CD4-positive, alpha-beta T cell treated with Interleukin-1 beta for 1 hour (primary cell): ENCODE measurements at places on chromosomes 3 and 15.
A peak's percentile ranks its signal among the peaks of the same experiment; 100 is the strongest.

DNA sequence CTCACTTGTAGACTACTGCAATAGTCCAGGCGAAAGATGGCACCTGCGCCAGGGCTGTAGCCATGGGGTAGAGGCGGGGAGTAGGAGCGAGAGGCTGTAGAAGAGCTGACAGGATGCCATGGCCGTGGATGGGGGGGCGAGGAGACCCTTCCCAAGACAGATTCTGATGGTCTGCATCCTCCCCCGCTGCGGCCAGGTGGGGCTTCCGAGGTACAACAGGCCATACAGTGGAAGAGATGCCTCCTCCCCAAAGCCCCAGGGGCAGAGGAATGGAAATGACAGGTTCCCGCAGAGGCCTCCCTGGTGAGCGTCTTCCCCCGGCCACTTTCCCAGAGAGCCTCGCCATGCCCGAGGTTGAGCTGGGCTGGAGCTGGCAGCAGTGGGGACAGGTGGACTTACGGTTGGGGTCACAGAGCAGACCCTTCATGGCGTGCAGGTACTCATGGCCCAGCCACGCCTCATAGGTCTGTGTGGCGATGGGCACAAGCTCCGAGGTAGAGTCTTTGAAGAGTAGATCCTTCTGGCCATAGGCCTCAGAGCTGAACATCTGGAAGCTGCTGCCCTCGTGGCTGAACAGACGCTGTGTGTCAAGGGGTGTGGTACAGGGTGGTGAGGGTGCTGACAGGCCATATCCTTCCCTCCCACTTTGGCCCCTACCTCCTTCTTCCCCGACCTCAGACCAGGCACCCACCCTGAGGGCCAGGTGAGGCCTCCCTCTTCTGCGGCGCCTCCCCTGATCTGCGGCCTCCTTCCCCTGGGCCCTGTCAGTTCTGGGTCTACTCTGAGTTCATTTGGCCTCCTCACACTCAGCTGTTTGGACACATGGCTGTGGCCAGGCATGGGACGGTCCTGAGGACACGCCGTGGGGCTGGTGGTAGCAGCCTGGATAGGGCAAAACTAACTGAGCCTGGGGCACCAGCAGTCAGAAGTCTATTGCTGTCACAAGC is 13.6 kb downstream of the MELTF start:
- DNase-seq = no peak

DNA sequence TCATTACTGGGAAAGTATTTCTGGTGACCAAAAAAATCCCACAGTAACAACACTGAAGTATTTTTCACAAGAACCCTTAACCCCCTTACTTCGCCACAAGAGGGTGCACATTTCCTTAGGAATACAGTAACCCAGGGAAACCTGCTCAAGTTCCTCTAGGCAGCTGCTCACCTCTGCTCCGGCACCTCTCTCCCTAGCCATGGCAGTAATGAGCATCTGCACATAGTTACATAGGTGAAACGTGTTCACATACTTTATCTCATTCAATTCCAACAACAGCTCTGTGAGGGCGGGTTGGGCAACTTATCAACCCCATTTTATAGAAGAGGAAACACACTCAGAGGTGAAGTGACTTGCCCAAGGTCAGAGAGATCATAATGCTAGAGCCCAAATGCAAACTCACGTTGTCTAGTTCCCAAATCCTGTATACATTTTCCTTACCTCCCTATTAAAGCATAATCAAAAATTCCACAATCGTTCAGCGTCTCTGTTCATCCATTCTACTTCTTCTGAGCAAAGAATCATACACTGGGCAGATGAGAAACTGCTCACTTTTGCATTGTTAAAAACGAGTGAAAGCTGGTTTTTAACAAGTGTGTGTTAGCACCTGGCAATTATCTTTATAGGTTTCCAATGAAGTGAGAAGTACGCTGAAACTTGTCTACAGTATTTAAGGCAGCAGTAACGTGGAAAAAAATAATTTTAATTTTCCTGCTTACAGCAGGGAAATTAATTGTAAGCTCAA is 90.7 kb downstream of the IGF2BP2 start:
- no peak for DNase-seq

DNA sequence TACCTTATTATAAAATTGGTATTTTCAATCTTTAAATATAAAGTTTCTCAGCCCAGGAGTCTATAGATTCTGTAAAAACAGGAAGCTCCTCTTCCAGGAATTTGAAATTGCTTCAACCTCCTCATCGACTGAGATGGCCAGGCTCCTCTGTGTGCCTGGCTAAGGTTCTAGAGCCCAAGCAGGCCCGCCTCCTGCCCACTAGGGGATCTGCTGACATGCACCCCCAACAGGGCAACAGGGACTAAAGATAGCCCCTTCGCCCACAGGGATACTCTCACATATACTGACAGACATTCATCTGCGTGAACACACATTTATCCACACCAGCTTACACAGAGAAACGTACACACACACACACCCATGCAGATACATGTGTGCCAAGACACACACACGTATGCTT is 183.1 kb upstream of the TLE3 start:
- DNase-seq = no peak

GRCh38 chr3:45582430-45582829 is 12.1 kb upstream of the LIMD1 start:
- no peak for DNase-seq

- no peak for DNase-seq
These were observed 213.0 kb downstream of the PDCD6IP start for GRCh38 chr3:34011171-34012101.

DNA sequence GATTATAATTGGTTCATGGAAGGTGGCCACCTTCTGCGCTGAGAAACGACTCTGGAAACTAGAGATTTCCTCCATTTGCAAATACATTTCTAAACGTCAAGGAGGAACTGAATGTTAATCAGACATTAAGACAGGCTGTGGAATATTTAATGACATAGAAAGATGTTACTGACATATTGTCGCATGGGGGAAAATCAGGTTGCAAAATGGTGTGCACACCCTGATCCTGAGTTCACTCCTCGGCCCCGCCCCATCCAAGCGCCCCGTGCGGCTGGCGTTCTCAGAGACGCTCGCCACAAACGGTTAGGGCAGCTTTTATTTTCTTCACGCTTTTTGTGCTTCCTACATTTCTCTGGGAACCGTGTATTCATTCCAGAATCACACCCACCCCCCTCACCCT is 10.7 kb downstream of the H1-8 start:
- DNase-seq = peak; percentile 12

- no peak for DNase-seq
These were observed 53.3 kb downstream of the ST6GAL1 start for GRCh38 chr3:186983659-186984058.

DNA sequence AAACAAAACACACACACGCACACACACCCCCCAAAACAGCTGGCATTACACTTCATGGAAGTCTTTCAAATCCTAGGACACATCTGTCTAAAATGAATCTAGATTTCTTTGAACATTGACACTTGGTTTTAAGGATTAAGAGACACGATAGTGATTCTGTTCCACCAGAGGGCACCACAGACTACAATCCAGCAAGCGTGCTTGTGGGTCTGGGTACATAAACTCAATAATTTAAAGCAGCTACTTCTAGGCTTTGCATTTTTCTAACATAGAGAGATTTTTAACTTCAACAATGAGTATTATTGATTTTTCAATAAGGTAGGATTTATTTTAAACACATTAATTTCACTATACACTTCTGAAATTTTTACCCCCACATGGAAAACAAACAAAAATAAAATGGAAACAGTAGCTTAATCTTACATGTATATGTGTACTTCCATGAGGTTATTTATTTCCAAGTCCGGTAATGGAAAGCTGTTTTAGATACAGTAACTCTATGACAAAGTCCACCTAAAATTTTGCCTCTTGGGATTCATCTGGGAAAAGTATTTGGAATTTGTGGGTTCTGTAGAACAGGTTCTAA is 564.0 kb upstream of the TGFBR2 start:
- peak; percentile 56 for DNase-seq

DNA sequence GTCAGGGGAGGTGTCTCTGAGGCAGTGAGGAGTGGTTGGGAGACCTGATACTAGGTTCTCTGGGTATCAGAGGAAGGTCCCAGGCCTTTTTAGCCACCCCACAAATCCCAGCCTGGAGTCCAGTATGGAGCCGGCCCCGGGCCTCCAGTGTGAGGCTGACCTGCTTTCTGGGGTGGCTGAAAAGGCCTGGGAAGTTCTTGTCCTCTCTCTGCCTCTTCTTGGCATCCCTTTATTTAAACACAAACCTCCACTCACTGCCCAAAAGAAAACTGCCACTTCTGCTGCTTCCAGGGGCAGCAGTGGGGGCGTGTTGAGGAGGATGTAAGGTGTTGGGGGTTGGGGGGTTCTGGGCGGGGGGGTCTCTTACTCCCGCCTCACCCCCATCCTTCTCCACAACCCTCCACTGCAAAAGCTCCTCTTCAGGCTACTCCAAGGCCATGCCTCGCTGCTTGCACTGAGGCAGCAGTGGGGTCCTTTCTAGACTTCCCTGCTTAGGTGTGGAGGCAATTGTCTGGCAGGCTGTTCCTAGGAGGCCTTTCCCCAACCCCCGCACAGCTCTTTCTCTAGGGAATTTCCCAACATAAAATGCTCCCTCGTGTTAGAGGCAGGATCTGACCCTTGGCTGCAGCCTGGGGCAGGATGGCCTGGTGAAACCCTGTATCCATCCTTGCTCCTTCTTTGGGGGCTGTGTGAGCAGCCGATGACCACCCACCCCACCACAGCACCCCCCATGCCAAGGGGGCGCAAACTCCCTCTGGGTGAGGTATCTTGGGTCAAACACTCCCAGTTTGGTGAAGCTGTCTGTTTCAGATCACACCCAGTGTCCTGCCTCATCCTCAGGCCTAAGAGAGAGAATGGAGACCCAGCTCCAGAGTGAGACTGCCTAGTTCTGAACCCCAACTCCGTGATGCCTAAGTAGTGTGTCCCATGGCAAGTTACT is 12.1 kb upstream of the RAD18 start:
- no peak for DNase-seq

DNA sequence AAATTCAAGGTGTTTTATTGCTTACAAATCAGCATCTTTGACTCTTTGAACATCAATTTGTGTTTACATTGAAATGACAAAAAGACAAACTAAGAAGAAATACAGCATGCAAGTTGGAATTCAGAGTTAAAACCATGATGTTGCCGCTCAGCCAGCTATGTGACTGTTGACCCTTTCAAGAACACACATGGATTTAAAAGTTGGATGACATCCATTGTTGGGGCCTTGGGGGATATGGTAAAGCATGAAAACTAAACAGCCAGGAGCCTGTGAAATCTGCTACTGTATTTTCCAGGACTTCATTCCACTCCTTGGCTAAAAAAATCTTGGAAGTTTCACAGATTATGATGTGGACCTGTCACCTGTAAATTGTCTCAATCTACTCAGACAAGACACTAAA is 4.6 kb downstream of the P2RY1 start:
- no peak for DNase-seq

- no peak for DNase-seq
These were observed 138.9 kb downstream of the DUT start for GRCh38 chr15:48470096-48470495.

- DNase-seq = no peak
These were observed 285.8 kb upstream of the SEMA6D start for GRCh38 chr15:47431501-47431900.

GRCh38 chr3:191368755-191369615 is 38.7 kb upstream of the UTS2B start:
- no peak for DNase-seq

- no peak for DNase-seq
These were observed 376.6 kb downstream of the MAGI1 start for GRCh38 chr3:65662095-65662494.

GRCh38 chr3:154224866-154225265 is 99.4 kb downstream of the DHX36 start:
- DNase-seq = no peak

DNA sequence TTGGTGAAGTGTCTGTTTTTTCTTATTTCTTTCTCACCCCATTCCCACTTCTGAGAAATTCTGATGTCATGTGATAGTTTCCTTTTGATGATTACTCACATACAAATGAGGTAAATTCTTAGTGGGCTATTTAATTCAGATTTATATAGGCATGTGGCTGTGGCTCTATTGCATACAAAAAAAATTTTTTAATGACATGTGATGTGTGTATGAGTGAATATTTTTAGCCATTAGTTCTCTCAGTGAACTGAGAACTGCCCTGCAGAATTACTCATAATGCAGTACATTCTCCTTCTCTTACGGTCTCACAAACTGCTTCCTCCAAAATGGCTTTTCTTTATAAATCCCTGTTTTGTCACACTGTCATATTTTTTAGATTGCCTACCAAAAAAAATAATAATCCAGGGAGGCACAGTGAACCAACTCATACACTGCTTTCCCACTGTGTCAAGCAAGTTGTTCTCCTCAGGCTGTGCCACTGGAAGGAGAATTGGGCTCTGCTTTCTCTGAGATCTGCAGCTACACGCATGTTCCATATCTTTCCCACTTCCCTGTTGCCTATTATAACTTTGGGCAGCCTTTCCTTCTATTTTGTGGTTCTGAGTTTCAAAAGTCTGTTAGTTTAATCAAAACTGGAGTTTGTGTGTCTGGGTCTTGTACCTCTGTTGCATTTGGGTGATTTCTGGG is 415.7 kb upstream of the THBS1 start:
- no peak for DNase-seq

- no peak for DNase-seq
These were observed 24.3 kb downstream of the ARHGAP11B start for GRCh38 chr15:30650012-30650929.

GRCh38 chr3:23576379-23576959 is 229.3 kb upstream of the UBE2E1 start:
- DNase-seq = no peak

DNA sequence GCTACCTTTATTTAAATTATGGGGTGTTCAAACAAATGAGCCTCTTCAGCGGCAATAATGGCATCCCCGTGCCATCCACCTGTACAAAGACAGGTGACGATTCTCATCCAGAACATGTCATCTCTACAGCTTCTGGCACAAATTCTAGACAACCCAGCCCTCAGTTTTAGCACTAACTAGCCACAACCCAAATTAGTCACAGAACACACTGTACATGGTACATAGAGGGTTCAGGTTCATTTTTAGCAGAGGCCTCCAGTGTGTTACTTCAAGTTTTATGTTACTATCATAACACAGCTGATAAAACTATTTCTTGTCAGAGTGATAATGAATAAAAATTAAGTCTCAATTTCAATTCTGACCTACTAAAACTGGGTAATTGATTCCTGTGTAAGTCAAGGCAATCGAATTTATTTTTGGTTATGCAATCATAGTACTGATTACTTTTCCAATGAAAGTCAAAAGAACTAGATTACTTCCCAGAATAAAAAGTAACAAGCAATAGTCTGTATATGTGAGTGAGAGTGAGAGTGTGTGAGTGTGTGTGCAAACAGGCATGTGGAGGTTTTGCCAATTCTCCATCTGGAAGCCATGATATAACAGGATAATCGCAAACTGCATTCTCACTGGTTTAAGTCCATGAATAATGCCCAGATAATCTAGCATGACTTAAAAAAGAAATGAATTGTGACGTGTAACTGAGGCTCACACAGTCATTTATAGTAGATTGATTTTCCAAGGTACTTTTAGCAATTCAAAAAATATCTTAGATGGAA is 37.4 kb downstream of the SHQ1 start:
- DNase-seq = no peak

GRCh38 chr15:86399041-86399954 is 319.6 kb downstream of the AGBL1 start:
- DNase-seq = no peak
